ENCODE measurements at places on chromosomes 3 and 15.

GRCh38 chr3:25476639-25477038, 48.6 kb downstream of the RARB start:
- DNase-seq, result no peak

DNA sequence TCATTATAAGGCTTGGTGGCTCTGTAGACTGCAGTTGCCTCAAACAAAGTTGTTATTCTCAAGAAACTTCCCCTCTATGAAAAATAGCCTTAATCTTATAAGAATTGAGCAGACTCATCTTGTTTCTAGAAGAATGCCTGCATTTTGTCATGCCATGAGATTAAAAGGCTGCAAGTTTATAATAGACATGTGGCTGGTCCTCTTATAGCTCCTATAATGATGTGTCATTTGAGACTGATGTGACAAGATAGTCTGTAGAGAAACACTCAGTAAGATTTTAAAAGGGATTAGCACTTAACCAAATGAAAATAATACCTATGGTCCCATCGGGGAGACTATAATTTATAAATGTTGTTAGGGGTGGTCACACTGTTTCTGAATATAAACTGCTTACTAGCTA, 312.5 kb downstream of the OXSM start:
- DNase-seq, result no peak

- DNase-seq, result no peak
Observed at GRCh38 chr3:146493761-146494160, 24.4 kb upstream of the PLSCR2 start.

DNA sequence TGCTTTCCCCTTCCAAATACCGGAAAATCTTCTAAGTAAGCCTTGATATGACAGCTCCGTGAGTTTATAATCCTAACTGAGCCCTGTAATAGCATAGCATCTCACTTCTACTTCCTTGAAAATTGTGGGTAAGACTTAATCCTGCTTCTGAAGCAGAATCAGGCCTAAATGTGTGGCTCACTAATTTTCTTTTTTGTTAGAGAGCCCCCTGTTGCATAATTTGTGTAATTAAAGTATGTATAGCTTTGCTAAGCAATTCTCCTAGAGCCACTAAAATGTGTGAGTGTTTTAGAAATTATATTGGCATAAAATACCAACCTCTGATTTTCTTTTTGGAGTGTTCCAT, 304.4 kb downstream of the FGF12 start:
- DNase-seq, result no peak

GRCh38 chr3:31364188-31364587, 168.5 kb upstream of the STT3B start:
- DNase-seq, result no peak

DNA sequence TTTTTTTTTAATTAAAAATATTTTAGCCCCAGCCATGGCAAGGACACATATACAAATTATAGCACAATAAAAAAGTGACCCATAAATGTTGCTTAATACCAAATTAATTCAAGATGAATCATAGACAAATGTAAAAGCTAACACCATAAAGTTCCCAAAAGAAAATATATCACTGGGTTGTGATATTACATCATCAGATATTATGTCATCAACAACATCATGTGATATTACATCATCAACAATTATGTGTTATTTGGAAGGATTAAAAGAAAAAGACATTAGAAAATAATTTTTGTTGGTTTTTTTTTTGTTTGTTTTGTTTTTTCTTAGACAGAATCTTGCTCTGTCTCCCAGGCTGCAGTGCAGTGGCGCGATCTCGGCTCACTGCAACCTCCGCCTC, 34.5 kb upstream of the ABHD10 start:
- DNase-seq, result no peak

- DNase-seq, result no peak
Observed at GRCh38 chr15:85100186-85100937, 118.7 kb downstream of the PDE8A start.

GRCh38 chr3:177294221-177294620, 96.9 kb upstream of the TBL1XR1 start:
- DNase-seq, result no peak

DNA sequence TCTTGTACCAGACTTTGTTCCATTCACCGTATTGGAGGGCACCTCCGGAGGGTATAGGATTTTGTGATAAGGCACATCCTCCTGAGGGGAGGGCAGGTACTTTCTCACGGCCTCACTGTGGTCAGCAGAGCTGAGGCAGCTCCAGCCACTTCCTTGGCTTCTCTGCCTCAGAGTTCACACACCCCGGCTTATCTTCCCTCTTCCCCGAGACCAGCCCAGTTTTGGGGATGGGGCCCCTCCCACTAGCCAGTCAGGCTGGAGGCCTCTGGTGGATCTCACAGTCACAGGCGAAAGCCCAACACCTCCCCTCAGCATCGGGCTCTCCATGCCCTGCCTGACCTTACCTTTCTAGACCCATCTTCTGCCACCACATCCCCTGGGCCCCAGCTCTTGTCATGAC, 316.2 kb upstream of the CTDSPL start:
- no peak for DNase-seq

- no peak for DNase-seq
Observed at GRCh38 chr15:52334491-52335160, 39.0 kb upstream of the MYO5C start.

DNA sequence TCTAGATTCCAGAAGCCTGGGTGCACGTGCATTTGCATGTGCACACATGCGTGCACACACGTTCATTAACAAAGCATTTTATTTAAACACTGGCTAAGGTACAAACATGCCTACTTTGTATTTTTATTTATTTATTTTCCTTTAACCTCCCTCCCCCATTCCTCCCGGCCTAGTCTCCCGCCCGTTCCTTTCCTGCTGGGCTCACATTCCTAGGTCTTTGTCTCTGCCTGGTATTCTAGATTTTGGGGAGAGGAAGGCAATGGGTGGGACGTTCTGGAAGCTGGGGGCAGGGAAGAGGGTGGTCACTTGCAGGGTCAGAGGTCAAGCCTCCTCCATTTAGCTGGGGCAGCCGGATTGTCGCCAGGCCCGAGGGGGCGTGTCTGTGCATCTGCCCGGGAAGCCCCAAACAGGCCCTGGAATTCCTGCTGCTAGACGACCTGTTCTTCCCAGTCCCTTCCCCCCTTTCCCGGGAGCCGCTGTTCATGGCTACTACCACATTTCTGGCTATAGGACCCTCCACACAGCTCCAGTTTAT, 51.8 kb downstream of the TRIM71 start:
- DNase-seq, result no peak

GRCh38 chr3:188295876-188296275, 141.9 kb downstream of the LPP start:
- no peak for DNase-seq

GRCh38 chr15:56492791-56493555, 28.0 kb upstream of the MNS1 start:
- no peak for DNase-seq

- no peak for DNase-seq
Observed at GRCh38 chr15:81050805-81051204, 50.1 kb downstream of the TLNRD1 start.

DNA sequence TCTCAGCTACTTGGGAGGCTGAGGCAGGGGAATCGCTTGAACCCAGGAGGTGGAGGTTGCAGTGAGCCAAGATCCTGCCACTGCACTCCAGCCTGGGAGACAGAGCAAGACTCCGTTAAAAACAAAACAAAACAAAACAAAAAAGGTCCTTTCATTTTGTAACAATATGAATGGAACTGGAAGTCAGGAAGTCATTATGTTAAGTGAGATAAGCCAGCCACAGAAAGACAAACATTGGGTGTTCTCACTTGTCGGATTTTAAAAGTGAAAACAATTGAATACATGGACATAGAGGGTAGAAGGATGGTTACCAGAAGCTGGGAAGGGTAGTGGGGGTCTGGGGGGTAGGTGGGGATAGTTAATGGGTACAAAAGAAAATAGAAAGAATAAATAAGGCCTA, 12.5 kb upstream of the B3GALNT1 start:
- DNase-seq, result no peak

DNA sequence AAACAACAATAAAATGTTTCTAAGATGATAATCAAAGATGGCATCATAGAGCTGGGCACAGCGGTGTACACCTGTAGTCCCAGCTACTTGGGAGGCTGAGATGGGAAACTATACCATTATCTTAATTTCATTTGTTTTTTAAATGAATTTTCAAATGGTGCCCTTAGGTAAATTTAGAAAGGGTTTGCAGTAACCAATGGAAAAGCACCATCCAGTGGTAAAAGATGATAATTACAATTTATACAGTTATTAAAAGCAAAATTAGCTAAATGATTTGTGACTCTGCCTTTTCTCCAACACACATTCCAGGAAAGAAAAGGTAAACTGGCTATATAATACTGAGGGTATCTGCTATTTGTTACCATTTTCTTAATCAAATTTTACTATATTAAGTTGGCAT, 14.4 kb upstream of the ANKRD28 start:
- no peak for DNase-seq

DNA sequence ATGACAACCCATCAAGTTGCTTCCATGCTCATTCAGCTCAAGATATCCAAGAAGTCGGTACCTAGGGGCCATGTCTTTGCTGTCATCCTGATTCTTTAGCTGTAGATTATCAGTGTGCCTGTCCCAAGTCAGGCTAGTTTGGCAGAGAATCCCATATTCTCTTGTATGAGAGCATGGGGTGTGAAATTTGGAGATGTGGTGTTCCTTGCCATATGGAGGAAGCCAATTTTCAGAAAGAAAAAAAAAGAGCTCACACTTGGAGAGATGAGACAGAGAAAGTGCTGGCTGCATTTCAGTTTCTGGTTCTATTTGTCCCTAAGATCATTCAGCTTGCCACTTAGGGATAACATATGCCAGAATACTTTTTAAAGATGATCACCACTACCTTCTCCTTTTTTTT, 52.3 kb upstream of the SLC4A7 start:
- DNase-seq, result no peak

DNA sequence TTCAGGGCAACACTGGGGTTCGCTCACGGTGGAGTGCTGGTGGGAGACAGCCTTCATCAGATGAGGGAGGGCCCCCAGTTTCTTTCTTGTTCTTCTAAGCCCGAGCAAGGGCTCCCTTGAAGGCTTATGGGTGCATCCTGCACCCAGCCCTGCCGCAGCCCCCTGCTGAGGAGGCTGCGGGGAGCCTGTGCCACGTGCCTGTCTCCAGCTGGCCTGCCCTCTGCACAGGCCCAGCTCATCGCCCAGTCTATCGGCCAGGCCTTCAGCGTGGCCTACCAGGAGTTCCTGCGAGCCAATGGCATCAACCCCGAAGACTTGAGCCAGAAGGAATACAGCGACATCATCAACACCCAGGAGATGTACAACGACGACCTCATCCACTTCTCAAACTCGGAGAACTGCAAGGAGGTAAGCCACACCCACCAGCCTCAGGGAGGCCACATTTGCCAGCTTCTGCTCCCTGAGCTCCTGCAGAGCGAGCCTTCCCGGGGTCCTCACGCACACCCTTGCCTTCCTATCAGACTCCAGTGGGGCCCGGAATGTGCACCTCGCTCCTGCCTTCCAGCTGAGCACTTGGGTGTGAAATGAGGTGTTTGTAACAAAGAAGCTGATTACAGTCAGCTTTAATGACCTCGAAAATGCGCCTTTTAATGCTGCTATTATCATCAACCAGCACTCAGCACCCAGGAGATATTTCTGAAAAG, 164.3 kb downstream of the NSMCE3 start:
- DNase-seq, result peak; percentile 2

DNA sequence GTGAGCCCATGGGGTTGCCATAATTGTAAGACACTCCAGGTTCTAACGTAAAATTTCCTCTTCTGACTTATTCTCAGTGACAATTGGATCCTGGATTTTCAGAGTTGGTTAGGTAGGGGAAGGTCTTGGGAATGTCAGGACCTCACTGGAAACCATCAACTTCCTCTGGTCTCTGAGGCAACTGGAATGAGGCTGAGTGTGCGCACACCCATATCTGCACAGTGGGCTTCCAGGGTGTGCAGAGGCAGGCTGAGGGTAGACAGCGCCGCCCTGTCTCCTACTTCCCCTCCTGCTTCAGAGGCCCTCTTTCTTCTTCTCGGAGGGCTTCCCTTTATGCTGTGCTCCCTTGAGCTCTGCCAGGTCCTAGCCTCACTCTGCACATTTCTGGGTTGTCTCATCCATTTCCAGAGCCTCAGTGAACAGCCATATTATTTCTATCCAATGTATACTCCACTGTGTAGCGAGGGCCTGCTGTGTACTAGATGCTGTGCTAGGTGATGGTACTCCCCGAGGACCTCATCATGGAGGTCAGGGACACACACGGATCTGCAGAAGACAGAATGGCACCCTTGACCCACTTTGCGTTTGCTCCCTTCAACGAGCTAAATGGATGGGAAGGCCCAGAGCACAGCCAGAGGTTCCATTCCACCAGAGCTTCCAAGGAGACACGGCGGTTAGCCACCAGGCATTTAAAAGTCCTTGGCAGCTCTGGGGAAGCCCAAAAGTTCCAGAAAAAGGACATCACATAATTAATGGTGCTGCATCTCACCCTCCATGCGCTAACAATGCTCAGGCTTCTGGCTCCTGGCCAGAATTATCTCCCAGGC, 18.3 kb downstream of the ACAA1 start:
- DNase-seq, result no peak

DNA sequence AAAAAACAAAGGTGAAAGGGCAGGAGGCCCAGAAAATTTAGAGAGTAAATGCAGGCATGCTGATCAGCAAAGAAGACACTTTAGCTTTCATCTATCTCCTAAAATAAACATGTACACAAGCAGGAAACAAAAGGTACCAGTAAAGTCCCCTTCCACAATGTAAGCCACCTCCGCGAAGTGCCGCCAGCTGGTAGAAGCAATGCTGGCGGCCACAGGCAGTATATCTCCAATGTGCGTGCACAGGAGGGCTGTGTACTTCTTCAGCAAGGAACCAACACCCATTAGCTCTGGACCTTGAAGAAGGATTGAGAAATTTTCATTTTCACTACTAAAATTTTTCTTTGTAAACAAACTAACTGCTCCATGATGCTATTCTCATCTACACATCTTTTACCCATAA, 75.4 kb downstream of the HERC2 start:
- DNase-seq, result no peak

DNA sequence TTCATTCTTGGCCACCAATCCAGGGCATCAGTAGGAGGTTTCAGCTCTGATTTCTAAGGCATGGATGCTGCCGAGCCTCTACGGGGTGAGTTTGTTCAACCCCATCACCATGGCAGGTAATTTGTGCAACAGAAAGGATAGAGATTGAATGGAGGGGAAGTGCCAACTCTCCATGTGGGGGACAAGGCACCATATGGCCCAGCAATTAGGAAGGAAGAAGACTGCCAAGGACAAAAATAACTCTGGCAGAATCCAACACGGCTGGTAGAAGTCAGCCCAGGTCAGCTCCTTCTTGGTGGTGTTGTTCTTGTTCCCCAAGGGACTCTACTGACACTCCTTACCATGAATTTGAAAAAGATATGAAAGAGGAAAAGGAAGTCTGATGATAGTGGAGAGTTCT, 503.9 kb downstream of the MAGI1 start:
- no peak for DNase-seq

GRCh38 chr3:105598042-105598796, 231.5 kb downstream of the ALCAM start:
- peak; percentile 8 for DNase-seq

DNA sequence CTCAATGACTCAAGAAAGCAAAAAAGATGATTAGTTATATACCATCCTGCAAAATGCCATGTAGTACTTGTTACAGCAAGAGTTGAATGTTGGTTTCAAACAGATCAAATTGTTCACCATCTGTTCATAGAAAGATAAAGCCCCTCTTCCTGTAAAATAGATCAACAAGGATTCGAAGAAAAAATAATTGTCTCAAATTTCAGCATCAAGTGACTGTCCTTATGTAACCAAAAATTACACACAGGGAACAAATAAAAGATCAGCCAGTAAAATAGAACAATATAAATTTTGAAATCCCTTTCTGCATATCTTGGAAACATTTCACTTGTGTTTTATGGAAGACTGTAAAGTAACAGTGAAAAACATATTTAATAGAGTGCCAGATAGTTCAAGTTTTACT, 165.1 kb upstream of the STAC start:
- no peak for DNase-seq

All from 8988T (cell line).